ENCODE measurements at places on chromosomes 4 and X.
A peak's percentile ranks its signal among the peaks of the same experiment; 100 is the strongest.

GRCh38 chrX:3326681-3327080, 19.8 kb downstream of the MXRA5 start:
- peak; percentile 56 for DNase-seq

DNA sequence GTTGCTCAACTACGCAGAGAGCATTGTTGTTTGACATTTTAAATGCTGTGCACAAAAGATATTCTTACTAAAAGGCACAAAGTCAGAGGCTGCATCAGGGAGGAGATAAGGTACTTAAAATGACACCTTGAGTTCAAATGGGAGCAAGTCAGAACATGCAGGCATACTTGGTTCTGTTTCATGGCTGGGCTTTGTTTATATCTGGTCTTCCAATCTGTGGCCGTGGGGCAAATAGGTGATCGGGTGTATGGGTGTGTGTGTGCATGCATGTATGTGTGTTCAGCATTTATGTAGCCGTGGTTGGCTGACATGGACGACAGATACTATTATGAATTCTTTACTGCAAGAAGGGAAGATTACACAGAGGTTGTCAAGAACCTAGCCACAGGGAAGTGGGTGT, 106.1 kb downstream of the RASL11B start:
- no peak for DNase-seq

GRCh38 chr4:27248829-27249228, 388.2 kb downstream of the STIM2 start:
- no peak for DNase-seq

DNA sequence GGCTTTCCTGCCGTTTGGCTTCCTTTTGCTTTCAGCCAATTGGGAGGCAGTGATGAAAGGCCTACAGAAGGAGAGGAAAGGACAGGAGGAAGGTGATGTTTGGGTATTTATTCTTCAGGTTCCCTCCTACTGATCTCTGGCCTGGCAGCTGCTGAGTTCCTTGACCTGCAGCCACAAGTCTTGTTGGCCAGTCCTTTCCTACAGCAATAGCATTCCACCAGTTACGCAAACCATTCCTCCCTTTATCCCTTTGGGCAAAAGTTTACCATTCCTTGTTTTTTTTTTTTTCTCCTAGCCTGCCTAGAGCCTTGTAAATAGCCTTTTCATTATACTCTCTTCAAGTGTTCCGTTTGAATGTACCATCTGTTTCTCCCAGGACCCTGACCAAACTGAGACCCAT, 198.1 kb upstream of the FTHL17 start:
- no peak for DNase-seq

DNA sequence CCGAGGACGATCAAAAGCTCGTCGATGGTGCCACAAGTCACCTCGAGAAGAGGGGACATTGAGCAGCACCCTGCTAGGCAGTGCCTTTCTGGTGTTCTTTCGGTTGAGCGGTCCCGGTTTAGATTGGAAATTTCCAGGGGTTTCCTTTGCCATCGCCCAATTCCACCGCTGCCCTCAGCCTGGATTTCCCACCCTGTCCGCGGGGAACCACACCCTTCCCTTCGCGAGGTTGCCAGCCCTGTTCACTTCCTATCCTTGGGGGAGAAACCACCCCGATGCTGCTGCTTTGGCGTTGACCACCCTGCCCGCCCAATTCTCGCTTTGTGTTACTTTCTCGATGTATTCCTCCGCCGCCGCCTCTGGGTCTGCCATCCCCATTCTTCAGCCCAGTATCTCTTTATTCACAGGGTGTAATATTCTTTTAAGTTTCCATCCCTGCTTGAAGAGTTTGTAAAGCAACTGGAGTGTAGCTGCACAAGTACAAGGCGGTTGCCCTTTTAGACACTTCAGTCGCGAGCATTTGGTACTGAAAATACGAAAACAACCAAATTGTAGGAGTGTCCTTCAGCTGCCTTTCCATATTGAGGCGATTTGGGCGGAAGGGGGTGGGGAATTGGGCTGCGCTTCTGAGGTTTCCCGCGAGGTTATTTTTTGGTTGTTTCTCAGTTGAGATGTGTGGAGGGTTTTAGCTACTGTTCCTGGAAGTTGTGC, 1.1 kb downstream of the OGT start:
- no peak for DNase-seq

- DNase-seq: no peak
Observed at GRCh38 chrX:112078606-112079005, 4.0 kb downstream of the TRPC5 start.

DNA sequence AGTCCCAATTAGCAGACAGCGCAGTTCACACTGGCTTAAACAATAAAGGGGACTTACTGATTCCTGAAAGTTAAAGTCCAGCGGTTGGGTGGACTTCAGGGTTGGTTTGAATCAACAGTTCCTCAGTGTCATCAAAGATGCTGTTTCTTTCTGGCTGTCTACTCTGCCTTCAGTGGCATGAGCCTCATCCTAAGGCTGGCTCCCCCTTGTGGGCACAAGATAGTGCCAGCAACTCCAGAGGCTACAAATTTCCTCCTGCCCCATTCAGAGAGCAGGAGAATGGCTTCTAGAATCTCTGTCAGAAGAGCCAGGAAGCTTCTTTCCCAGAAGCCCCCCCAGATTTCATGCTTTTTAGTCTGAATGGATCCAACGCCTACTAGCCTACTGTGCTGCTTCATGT, 82.4 kb upstream of the MTM1 start:
- no peak for DNase-seq

- DNase-seq: no peak
Observed at GRCh38 chr4:82433791-82434190, 3.4 kb downstream of the ENOPH1 start.

Measured in HFF-Myc (cell line).